ENCODE measurements at places on chromosomes 1 and 21. TPM values are rescaled to one million over a fixed set of nuclear protein-coding genes. Genes with fewer than 3 reads are reported as not detected.

The PDC gene
- not detected for total RNA-seq

The CCDC17 gene
- total RNA-seq: 2.8 TPM

DNA sequence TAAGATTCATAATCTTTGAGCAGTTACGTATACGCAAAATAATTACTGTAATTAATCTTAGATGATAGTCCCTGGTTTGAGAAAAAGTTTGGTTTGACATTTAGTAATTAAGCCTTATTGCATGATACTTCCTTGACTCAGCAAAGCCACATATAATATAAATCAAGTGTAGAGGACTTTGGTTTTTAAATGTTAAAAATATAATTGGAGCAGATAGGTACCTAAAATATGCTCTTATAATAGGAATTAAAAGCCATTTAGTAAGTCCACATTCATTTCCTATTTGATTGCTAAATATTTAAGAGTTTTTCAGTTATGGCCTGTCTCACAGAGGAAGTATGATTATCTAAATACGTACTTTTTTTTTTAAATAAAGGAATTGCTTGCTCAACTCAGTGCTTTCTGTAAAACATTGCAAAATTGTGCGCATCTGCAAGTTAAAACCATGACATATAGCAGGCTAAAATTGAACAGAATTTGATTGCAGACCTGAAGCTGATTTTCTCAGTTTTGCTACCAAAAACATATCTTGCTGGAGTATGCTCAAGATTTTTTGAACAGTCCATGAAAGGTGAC, 20.4 kb downstream of the RPE65 start:
- H3K4me1 ChIP-seq: no peaks in the 10 kb centered on the region
- H3K27ac ChIP-seq: no peak overlapping the region
- H3K4me3 ChIP-seq: no peak overlapping the region
- H3K27me3 ChIP-seq: no peaks in the 10 kb centered on the region

GRCh38 chr1:115233598-115233997, 104.5 kb downstream of the NGF start:
- DNase-seq: no peak
- peaks cover 3% of the 10 kb centered on the region for H3K27me3 ChIP-seq
- no peaks in the 10 kb centered on the region for H3K36me3 ChIP-seq
- no peak overlapping the region for H3K4me3 ChIP-seq
